Left ventricle myocardium superior (tissue), 1 donor: ENCODE measurements at places on chromosomes 1 and 21. TPM values are rescaled to one million over a fixed set of nuclear protein-coding genes. Genes with fewer than 3 reads are reported as not detected.

GRCh38 chr1:6298940-6299465, 38.1 kb upstream of the GPR153 start:
- DNase-seq = no peak

DNA sequence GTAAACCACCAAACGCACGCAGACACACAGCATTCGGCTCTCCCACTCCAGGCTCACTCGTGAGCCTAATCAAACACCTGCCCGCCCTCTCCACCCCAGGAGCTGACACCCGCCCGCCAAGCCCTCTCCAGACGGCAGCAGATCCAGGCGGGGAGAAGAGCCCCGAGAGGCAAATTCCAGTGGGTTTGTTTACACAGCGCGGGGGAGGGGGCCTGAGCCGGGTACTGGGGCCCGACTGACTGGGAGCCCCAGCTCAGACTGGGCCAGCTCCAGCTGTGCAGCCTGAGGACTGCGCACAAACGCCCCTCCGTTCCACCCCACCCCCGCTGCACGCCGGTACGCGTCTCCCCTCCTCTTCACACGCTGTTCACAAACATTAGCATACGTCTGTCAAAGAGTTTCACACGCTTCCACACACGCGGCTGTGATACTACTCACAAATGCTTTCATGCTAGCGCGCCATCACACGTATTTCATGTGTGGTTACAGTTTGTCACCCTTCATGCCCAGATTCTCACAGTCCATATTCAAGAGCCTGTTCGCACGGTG, 1.0 kb upstream of the EFNA1 start:
- DNase-seq = peak; percentile 41

DNA sequence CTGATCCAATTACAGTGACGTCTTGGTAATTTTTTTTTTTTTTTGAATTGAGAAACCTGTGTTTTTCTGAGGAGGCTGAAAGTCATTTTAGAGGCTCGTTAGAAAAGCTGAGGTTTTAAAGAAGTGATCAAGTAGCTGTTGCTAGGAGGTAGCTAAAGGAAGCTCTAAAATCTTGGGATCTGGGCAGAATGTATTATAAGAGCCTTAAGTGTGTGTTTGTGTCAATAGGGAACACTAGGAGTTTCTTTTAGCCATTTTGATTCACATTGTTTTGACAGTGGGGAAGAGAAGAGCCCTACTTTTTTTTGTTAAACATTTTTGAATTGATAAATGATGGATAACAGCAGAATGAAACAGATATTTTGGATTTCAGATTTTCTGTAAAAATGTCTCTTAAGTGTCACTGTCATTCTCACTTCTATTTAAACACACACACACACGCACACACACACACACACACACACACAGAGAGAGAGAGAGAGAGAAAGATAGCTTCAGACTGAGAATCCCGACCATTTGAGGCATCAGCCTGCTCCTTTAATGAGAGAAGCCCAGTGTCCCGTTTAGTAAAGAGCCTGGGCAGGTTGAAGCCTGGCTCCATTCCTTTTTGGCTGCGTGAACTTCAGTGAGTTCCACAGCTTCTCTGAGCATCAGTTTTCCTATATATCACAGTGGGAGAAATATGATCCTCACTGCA, 79.1 kb upstream of the GPR88 start:
- DNase-seq = no peak

DNA sequence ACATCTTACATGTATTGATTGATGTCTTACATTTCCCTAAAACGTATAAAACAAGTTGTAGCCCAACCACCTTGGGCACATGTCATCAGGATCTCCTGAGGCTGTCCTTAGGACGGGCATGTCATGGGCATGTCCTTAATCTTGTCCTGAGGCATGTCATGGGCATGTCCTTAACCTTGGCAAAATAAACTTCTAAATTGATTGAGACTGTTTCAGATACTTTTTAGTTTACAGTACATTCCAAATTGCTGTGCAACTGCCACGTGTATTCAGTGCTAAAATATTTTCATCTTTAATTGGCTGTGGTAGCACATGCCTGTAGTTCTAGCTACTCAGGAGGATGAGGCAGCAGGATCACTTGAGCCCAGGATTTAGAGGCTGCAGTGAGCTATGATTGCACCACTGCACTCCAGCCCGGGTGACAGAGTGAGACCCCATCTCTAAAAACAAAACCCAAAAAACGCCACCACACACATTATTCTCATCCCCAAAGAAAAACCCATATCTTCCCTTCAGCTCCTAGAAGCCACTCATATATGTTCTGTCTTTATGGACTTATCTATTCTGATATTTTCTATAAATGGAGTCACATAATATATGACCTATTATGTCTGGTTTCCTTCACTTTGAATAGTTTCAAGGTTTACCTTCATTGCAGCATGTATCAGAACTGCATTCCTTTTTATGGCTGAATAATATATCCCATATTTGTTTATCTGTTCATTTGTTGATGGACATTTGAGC, 96.0 kb upstream of the BTG3 start:
- no peak for DNase-seq

The DENND2C gene
- 4.2 TPM for total RNA-seq

DNA sequence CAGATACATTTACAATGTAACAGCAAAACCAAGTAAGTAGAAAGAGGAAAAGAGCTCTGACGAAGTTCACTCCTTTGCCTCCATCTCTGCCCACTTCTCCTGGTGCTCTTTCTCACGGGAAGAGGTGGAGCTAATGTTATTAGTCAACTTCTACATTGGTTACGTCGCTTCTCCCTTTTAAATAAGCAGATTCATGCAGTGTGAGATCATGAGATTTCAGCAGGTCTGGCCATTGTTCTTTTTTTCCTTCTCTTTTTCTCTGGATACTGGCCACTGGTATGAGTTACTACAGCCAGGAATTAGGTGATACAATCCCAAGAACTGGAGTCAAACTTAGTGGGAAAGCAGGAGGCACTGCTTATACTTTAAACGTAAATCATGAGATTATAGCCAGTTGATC, 207.1 kb downstream of the AKT3 start:
- DNase-seq = no peak

DNA sequence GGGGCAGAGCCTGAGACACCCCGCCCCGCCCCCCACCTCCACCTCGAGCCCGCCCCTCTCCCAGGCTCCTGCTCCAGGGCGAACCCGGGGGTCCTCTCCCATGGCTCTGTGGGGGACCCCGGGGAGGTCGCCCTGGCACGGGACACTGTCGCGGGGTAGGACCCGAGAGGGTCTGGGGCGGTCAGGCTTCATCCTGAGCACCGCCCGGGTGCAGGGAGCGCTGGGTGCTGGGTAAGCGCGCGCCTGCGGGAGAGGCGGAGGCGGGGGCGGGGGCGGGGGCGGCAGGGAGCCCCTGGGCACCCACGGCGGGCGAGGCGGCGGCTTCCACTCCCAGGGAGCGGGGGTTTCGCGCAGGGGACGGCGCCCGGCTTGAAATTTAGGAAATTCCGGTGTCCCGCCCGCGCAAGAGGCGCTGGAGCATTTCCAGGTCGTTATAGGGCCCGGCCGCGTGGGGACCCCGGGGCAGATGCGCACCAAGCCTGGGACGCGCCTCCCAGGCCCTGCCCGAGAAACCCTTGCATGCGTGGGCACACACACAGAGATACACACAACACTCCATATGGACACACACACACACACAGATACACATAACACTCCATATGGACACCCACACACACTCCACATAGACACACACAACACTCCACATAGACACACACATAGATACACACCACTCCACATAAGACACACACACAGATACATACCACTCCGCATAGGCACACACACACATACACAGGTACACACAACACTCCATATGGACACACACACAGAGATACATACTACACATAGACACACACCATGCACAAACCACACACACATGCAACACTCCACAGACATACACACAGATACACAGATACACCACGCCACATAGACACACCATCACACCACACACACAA, 48.7 kb upstream of the SLC19A1 start:
- peak; percentile 58 for DNase-seq

GRCh38 chr1:167431261-167431908, 86.9 kb downstream of the CD247 start:
- no peak for DNase-seq
